Esophagus mucosa (tissue), 1 donor: ENCODE measurements at places on chromosomes 1 and 21. TPM values are rescaled to one million over a fixed set of nuclear protein-coding genes. Genes with fewer than 3 reads are reported as not detected.

GRCh38 chr1:20578721-20579395, 10.0 kb upstream of the CDA start:
- peak; percentile 11 for ATAC-seq

DNA sequence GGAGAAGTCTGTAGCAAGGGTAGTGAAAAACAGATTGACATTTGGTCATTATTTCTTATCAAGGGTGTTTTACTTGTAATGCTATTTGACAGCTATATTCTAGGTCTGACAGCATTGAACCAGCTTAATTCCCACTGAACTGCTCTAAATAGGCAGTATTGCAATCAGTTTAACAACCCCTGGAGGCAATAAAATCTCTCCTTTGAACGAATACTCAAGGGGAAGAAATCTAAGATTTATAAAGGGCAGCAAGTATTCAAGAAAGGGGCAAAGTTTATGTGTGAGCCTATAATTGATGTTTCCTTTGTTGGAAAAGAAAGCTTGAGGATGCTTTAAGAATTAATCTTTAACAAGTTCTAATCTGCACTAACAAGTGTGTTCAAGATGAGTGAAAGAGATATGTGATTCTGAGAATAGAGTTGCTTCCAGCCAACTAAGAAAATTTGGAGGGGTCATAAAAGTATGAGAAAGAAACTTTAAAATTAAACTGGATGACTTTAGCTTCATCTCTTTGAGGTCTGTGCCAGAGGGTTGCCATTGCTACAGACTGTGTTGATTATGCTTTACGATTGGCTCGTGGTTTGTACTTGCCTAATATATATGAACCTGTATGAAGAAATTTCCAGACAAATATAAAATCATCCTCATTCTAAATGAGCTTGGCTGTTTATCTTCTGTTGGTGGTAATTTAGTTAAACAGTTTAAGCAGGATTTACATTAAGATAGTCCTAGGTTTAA, 72.5 kb downstream of the ZNF326 start:
- ATAC-seq, result no peak

- ATAC-seq, result no peak
Measured at GRCh38 chr1:66757722-66758240, 5.5 kb downstream of the DYNLT5 start.

DNA sequence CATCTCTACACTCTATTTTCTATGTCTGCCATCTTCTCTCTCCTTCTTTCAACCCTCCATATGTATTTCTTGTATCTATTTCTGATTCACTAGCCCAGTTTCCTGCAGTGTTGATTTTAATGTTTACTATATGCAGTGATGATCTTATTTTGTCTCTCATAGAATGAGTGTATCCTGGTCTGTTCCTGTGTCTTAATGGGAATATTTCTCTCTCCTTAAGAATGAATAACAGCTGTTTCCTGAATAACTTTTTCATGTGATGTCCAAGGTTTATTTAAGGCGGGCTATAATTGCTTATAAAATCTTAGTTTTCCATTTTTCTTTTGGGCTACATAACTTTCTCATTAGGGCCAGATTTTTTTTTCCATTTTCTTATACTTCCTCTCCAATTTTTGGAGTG, 144.5 kb downstream of the C1orf21 start:
- ATAC-seq, result no peak

- no peak for ATAC-seq
Measured at GRCh38 chr1:23050201-23050600, 30.9 kb downstream of the KDM1A start.

GRCh38 chr1:20125100-20125499, 5.8 kb upstream of the PLA2G2D start:
- peak; percentile 67 for ATAC-seq

GRCh38 chr1:48810740-48811139, 34.0 kb upstream of the BEND5 start:
- ATAC-seq, result no peak

DNA sequence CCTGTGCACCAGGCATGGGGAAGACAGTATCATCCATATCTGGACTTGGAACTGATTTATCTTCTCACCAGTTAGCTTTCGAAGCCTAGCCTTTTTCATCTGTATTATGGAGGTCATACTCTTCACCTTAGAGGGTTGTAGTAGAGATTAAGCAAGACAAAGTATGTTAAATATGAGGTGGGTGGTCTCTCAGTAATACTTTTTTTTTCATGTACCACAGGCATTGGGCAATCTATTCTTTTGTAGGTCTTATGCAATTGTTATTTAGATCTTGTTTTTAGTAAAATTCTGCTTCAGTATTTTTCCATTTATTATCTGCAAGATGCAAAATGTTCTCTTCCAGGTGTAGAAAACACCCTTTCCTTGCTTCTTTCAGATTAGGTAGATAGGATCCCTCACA, 35.2 kb upstream of the OR2B11 start:
- ATAC-seq, result no peak

GRCh38 chr1:176211396-176212165, 4.5 kb upstream of the COP1 start:
- no peak for ATAC-seq

DNA sequence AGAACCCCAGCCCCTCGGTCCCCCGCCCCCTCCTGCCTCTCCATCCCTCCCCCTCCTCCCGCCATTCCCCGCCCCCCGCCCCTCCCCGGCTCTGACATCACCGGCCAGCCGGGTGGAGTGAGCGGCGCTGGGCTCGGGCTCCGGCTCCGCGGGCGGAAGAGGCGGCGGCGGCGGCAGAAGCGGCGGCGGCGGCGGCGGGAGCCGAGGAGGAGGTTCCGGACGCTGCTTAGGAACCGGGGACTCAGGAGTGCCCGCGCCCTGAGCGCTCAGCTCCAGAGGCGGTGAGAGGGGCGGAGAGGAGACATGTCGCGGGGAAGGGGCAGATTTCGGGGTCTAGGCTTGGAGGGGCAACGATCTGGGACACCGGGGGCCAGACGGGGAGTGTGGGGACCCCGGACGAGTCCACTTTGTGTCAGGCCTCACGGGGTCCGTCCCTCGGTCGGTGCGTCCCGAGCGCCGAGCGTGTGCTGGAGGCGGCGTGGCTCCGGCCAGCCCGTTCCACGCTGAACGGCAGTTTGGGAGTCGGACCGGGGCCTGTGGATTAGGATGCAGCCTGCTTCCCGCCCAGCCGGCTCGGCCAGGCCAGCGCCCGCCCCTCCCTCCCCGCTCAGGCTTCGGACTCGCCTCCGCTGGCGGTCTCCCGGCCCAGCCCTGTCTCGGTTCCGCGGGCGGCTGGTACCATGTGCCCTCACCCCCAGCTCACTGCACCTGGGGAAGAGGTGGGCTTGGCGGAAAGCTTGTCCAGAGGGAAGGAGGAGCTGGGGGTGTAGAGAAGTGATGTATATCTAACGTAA, at the start of gene PEA15:
TSS of gene PEA15 (plus strand) at position 143 of the 794 bp plus-strand sequence. CDS start 6,161 bp downstream, outside the sequence.
- ATAC-seq, result peak; percentile 78

Gene FAM151A
- not detected for total RNA-seq

Gene HTR1D
- total RNA-seq, result not detected

Gene CELA3A
- not detected for total RNA-seq

Gene PTAFR
- 7.6 TPM for total RNA-seq

Gene CLCA2
- 357 TPM for total RNA-seq

Gene S100A10
- 1,355 TPM for total RNA-seq
